ENCODE measurements at places on chromosomes 6 and 20. TPM values are rescaled to one million over a fixed set of nuclear protein-coding genes. Genes with fewer than 3 reads are reported as not detected.

The GPSM3 gene
- 4.1 TPM for total RNA-seq

DNA sequence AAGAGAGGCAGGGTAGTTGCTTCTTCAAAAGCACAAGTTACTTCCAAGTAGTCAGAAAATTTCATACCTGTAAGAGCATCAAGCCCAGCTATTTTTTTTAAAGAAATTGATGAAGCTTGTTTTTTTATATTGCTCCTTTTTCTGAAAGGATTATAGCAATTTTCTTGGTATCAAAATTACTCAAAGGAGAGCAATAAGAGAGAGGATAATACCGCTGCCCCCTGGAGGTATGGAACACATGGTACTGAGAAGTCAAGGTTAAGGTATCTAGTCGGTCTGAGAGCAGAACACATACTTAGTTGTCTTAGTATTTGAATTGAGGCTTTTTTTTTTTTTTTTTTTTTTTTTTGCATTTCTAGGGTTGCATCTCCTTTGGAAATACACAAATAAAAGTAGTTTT is 59.4 kb downstream of the ADGRF5 start:
- no peak for DNase-seq

The NDUFAF4 gene
- total RNA-seq, result 57.6 TPM

DNA sequence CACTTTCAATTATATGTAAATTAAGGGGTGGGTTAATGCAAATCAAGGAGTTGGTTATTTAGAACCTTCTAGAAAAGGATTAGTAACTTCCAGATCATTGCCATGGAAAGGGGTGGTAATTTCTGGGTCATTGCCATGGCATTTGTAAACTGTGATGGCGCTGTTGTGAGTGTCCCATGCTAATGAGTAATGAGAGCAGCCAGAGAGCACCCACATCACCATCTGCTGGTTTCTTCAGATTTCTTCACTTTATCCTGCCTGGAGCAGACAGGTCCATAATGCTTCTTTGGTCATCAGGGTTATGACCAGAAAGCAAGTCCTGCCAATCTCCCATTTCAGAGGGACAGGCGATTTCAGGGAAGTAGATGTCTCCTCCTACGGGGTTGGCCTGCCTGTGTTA is 311.3 kb upstream of the CNR1 start:
- peak; percentile 20 for DNase-seq

The SMOC2 gene
- total RNA-seq, result not detected

Data from RPMI7951 (cell line).